Karpas-422 (cell line): ENCODE measurements at places on chromosomes 4 and X. TPM values are rescaled to one million over a fixed set of nuclear protein-coding genes. Genes with fewer than 3 reads are reported as not detected.

GRCh38 chr4:76729460-76729859 is 168.5 kb downstream of the SOWAHB start:
- H3K4me1 ChIP-seq, result no peaks in the 10 kb centered on the region
- no peak for DNase-seq
- H3K36me3 ChIP-seq, result no peaks in the 10 kb centered on the region
- H3K27ac ChIP-seq, result no peak overlapping the region

The MAGEB2 gene
- not detected in 2 replicates for total RNA-seq

GRCh38 chr4:90443231-90443630 is 316.0 kb downstream of the CCSER1 start:
- H3K4me1 ChIP-seq, result no peaks in the 10 kb centered on the region
- H3K27me3 ChIP-seq, result no peaks in the 10 kb centered on the region
- no peak for DNase-seq

- H3K4me3 ChIP-seq, result no peak overlapping the region
- H3K27ac ChIP-seq, result no peak overlapping the region
- DNase-seq, result no peak
- H3K27me3 ChIP-seq, result no peaks in the 10 kb centered on the region; the same call in 1 of the 2 replicates
- H3K4me1 ChIP-seq, result peaks cover 8% of the 10 kb centered on the region
Measured at GRCh38 chr4:154004507-154005170, 215.8 kb upstream of the SFRP2 start.

DNA sequence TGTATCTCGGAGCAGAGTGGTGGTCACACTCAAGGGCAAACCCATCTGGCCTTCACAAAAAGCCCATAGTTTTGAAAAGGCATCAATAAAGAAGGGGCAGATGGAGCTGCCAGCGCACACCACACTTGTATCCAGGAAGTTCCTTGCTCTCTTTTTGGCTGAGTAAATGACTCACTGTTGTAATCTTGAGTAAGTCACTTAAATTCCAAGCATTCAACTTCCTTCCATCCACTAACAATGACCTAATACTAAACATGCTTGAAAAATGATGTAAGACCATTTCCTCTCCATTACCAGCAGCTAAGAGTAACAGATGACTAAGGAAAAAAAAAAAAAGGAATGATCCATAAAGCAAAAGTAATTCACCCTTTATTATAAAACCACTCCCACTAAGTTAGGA is 32.4 kb upstream of the MYOZ2 start:
- no peaks in the 10 kb centered on the region for H3K4me1 ChIP-seq
- no peak overlapping the region for H3K27ac ChIP-seq
- no peak for DNase-seq
- no peaks in the 10 kb centered on the region for H3K27me3 ChIP-seq
- H3K36me3 ChIP-seq, result no peaks in the 10 kb centered on the region
- no peak overlapping the region for H3K4me3 ChIP-seq

- no peaks in the 10 kb centered on the region for H3K36me3 ChIP-seq
- H3K27ac ChIP-seq, result no peak overlapping the region
- H3K27me3 ChIP-seq, result no peaks in the 10 kb centered on the region
- no peaks in the 10 kb centered on the region for H3K4me1 ChIP-seq
- no peak for DNase-seq
Measured at GRCh38 chr4:28334249-28334648, 1473.6 kb downstream of the STIM2 start.

The PLP1 gene
- total RNA-seq, result 1.2 TPM in 1 of 2 replicates, not detected in the other

DNA sequence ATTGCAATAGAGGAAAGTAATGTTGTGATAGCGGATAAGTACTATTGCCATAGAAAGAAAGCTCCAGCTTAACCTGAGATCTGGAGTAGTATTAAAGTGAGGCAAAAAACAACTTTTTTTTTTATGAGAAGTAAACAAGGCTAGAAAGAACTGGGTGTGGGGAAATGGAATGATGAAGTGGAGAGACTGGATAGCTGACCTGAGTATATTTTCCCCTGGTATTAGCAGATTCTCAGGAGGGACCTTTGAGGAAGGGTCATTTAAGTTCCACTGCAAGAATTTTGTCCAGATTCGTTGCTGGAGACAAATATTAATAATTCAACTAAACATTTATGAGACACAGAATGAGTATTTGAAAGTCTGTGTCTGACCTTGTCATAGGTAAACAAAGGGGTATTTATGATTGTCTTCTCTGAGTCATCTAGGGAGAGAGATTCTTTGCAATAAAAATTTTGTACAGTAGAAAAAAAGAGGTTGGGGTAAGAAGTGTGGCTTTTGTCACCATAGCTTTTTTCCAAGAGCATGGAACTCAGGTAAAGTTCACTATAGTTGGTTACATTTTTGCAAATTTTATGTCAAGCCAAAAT is 2095.9 kb downstream of the ARAP2 start:
- no peaks in the 10 kb centered on the region for H3K4me1 ChIP-seq
- DNase-seq, result no peak
- H3K36me3 ChIP-seq, result no peaks in the 10 kb centered on the region

GRCh38 chr4:143341186-143341755 is 4.6 kb downstream of the GAB1 start:
- H3K27ac ChIP-seq, result no peak overlapping the region
- H3K36me3 ChIP-seq, result no peaks in the 10 kb centered on the region

DNA sequence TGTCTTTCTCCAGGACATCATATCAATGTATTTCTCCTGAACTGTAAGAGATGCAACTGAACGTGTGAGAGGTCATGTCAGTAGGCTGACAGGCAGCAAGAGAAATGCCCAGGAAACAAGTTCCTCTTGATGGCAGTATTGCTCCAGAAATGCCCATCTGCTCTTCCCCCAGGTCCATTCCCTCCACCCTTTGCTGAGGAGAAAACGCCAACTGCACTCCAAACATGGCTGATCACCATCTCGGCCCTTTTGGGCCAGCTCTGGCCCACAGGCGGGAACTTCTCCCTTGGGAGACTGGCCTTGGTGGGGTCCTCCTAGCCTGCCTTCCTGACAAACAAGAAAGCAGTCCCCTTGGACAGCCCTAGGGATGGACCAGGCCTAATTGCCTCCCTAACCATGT is 276.5 kb upstream of the AGTR2 start:
- peak overlapping the region; percentile 84 for H3K27ac ChIP-seq
- peaks cover 64% of the 10 kb centered on the region for H3K4me1 ChIP-seq
- peak overlapping the region; percentile 52 for H3K4me3 ChIP-seq

The REELD1 gene
- 0.18 TPM in 1 of 2 replicates, not detected in the other for total RNA-seq

GRCh38 chrX:17488036-17488435 is 113.0 kb downstream of the NHS start:
- H3K27me3 ChIP-seq, result no peaks in the 10 kb centered on the region
- H3K4me1 ChIP-seq, result no peaks in the 10 kb centered on the region
- no peak for DNase-seq
- H3K36me3 ChIP-seq, result no peaks in the 10 kb centered on the region
- no peak overlapping the region for H3K27ac ChIP-seq

DNA sequence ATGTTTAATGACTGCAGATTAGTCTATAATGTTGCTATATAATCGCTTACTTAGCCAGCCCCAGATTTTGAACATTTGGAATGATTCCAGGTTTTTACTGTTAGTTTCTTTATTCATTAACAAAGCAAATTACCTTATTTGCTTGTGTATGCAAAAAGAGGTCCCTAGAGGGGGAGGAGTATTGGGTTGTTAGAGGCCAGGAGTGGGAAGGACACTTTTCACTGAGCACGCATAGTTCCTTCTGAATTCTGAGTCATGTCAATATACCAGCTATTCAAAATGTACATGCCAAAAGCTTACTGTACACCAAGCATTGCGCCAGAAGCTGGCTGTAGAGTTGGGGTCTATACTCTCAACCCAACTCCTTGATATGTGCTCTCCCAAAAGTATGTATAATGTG is 5.1 kb upstream of the DGAT2L6 start:
- peak; percentile 47 for DNase-seq
- H3K27ac ChIP-seq, result peak overlapping the region; percentile 54
- 0 out of 2 replicates have a peak overlapping the region, but pooled peaks have one; percentile 25 for H3K4me3 ChIP-seq
- no peaks in the 10 kb centered on the region for H3K27me3 ChIP-seq
- peaks cover 76% of the 10 kb centered on the region for H3K4me1 ChIP-seq

GRCh38 chr4:155722336-155722735 is 36.5 kb upstream of the GUCY1B1 start:
- DNase-seq, result no peak
- no peak overlapping the region for H3K27ac ChIP-seq
- peaks cover 85% of the 10 kb centered on the region for H3K4me1 ChIP-seq

The MAGED4B gene
- total RNA-seq, result not detected in 2 replicates

DNA sequence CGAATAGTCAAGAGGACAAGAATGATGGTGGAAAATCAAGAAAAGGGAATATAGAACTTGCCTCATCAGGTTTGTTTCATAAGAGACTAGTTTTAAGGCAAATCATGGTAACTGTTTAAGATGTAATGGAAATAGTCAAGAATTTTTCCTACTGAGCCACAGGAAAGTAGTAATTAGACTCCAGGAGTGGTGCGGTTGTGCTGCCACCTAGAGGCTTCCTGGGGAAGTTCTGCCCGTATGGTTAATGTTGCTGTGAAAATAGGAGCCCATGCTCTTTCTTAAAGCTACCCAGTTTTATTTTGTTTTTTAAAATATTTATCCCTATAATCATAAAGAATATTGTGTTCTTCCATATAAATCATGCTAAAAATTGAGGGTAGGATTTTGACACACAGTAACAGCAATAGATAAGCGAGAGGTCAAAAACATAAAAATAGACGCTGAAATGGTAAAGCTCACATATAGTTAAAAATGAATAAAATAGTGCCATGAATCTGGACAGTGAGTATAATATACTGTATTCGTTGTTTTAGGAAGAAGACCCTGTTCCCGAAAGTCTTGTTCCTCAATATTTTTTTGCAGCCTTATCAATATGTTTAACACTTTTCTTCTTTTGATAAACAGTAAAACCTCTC is 87.0 kb downstream of the PHOX2B start:
- H3K4me1 ChIP-seq, result no peaks in the 10 kb centered on the region
- peak; percentile 75 for DNase-seq
- H3K36me3 ChIP-seq, result no peaks in the 10 kb centered on the region
- no peak overlapping the region for H3K27ac ChIP-seq
- no peak overlapping the region for H3K4me3 ChIP-seq

The POLN gene
- total RNA-seq, result 2.7 and 4.3 TPM in 2 replicates

GRCh38 chrX:17968367-17968766 is 107.3 kb upstream of the RAI2 start:
- H3K27ac ChIP-seq, result no peak overlapping the region
- H3K27me3 ChIP-seq, result no peaks in the 10 kb centered on the region
- H3K4me1 ChIP-seq, result no peaks in the 10 kb centered on the region
- H3K4me3 ChIP-seq, result no peak overlapping the region
- H3K36me3 ChIP-seq, result no peaks in the 10 kb centered on the region
- DNase-seq, result no peak

GRCh38 chrX:53974529-53974928 is 69.7 kb downstream of the PHF8 start:
- H3K4me1 ChIP-seq, result no peaks in the 10 kb centered on the region
- no peaks in the 10 kb centered on the region for H3K27me3 ChIP-seq
- no peak overlapping the region for H3K27ac ChIP-seq
- no peak overlapping the region for H3K4me3 ChIP-seq

The TMSB15B gene
- total RNA-seq, result 1.0 and 13.2 TPM in 2 replicates

DNA sequence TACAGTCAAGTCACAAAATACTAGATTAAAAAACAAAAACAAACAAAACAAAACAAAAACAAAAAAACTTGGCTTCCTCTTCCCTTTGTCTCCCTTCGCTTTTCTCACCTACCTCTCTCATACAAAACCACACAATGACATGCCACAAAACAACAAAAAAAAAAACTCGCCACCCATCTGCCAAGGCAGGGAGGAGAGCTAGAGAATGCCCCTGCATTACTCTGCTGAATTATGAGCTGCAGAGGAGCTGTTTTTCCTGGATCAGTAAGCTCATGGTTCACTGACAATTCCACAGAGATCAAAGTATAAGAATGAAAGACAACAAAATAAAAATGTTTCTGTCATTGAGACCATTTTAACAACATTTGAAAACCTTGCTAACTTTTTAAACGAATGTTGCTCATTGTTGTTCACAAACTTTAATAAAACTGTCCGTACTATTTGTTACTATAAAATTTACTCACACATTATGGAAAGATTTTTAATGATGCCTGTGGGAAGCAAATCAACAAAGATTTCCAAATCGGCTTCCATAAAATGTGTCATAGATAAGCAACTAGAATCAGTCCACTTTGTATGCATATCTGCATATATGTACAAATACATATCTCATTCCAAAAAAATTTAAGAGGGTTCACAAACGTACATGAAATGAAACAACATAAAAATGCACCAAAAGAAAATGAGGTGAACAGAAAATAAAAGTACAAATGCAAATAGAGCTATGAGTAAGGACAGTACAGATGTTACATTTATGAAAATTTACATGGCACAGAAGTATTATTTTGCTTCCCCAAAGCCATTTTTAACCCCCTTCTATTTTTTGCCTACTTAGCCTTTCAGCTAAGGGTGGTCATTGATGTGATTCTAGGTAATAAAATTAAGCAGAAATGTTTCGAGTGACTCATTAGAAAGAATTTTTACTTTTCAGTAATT is 252.4 kb upstream of the FAT4 start:
- no peaks in the 10 kb centered on the region for H3K36me3 ChIP-seq
- DNase-seq, result no peak
- no peaks in the 10 kb centered on the region for H3K27me3 ChIP-seq
- H3K4me1 ChIP-seq, result no peaks in the 10 kb centered on the region

- peaks cover 10% of the 10 kb centered on the region for H3K4me1 ChIP-seq
- no peaks in the 10 kb centered on the region for H3K27me3 ChIP-seq
- no peaks in the 10 kb centered on the region for H3K36me3 ChIP-seq
- H3K27ac ChIP-seq, result no peak overlapping the region
Measured at GRCh38 chr4:186266729-186267456, 904 bp downstream of the F11 start.

DNA sequence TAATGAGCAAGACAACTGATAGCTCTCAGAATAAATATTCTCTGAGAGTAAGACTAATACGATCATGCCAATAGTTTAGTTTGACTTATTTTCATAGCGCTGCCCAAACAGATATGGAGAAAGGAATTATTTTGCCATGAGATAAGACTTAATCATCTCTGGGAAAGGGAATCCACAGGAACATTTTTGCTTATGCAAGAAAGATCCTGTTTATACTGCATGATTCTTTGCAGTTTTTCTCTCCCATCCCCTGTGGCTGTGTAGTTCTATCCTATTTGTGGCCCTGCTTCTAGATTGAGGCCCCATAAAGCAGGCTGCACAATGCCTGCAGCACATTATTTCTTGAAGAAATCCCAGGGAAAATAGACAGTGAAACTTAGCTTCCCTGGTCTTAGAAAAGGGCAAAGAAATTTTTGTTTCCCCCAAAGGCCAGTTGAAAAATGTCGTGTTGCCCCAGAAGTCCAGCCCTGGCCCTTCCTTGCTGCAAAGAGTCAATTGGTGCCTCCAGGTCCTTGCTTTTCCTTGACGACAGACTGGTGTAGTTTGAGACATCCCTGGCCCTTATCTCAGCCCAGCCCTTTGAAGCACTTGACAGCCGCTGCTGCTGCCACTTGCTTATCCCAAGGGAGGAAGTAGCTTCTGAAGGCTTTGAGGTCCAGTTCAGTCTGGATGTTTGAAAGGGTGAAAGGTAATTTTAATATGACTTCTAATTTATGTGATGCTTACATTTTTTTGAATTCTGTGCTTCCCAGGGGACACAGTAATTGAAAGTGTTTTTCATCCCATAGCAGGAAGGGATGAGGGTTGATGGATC is 45.0 kb upstream of the SH3RF1 start:
- no peaks in the 10 kb centered on the region for H3K27me3 ChIP-seq
- H3K4me3 ChIP-seq, result no peak overlapping the region
- no peaks in the 10 kb centered on the region for H3K4me1 ChIP-seq
- DNase-seq, result no peak
